Endothelial cell of umbilical vein (primary cell): ENCODE measurements at places on chromosomes 12 and 14. TPM values are rescaled to one million over a fixed set of nuclear protein-coding genes. Genes with fewer than 3 reads are reported as not detected.

Gene CYP27B1
- total RNA-seq, result 2.4 and 2.7 TPM in 2 replicates

Gene TMEM229B
- 0.28 TPM in 1 of 2 replicates, not detected in the other for total RNA-seq

Gene TTC6
- total RNA-seq, result 0.75 TPM in 1 of 2 replicates, not detected in the other

GRCh38 chr14:76806446-76806845 is 6.2 kb downstream of the ANGEL1 start:
- DNase-seq, result no peak

DNA sequence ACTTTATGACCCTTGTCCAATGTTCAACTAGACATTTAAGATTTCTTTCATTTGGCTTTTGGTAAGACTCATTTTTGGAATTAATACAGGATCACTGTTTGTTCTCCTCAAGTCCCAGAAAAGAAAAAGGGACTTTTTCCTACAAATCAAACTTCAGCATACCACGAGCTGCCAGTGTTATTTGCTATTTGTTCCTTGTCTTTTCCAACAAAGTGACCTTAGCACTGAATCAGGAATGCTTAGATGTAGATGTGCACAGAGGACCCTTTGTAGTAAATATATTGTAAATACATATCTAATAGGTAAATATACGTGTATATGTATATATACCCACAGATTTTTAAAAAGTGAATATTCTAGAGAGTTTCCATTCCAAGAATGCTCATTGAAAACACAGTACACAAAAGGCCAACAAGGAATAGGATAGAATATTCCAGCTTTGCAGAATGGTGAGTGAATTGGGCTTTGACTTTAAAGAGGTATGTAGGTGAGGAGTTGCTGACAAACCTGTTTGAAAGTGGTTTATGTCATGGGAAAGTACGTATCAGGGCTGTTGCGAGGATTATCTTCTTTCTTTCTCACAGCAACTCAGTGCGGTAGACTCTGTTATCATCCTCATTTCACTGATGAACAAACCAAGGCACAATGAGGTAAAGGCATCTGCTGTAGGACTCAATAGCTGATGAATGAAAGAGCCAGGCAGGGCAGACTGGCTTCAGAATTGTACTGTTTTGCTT is 65.0 kb downstream of the HMGA2 start:
- DNase-seq, result no peak

GRCh38 chr12:50246197-50246865 is 37.0 kb downstream of the LIMA1 start:
- DNase-seq, result no peak

- no peak for DNase-seq
Measured at GRCh38 chr12:109018296-109018695, 2.6 kb downstream of the SVOP start.

GRCh38 chr12:100128512-100128908 is 14.2 kb downstream of the BLTP3B start:
- DNase-seq, result peak; percentile 18

- DNase-seq, result no peak
Measured at GRCh38 chr12:93483151-93483807, 16.0 kb downstream of the MRPL42 start.

DNA sequence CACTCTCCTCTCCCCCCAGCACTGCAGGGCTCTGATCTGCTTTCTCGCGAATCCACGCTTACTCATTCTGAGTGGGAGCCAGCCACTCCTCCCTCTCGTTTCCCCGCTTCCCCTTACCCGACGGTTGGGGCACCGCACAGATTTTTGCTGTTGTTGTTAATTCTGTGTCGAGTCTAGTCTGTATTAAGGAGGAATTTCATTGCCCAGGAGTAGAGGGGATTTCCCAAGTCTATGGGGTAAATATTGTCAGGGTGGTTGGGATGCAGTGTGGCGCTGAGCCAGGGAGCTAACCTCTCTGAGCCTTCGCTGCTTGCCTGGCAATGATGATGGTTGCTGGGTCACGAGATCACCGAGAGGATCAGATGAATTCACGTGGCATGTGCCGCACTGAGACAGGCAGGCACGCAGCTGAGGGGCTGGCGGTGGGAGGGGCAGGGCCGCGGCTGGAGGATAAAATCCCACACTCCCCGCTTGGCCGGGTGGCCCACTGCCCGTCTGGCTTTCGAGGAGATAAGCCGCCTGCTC is 18.5 kb downstream of the NCOR2 start:
- peak; percentile 69 for DNase-seq

GRCh38 chr14:80215081-80215480 is 3.8 kb upstream of the DIO2 start:
- no peak for DNase-seq

- DNase-seq, result peak; percentile 5
Measured at GRCh38 chr12:123106640-123107359, 44.1 kb downstream of the PITPNM2 start.

DNA sequence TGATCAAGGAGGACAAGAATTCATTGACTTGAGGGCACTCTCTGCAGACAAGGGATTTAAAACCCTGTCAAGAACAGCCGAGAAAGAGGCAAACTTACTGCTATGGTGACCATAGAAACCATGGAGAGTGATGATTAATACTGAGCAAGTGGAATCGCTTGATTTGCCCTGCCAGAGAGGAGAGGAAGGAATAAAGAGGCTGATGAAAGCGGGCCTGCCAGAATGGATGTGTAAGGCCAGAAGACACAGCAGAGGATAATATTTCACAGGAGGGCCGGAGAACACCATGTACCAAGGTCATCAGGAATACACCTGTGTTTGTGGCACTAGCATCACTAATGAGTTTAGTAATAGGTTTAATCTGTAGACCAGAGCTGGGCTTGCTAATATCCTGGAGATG is 221.8 kb upstream of the DCN start:
- DNase-seq, result no peak

GRCh38 chr12:113482334-113482733 is 10.7 kb upstream of the LHX5 start:
- no peak for DNase-seq

GRCh38 chr12:94725375-94726168 is 75.2 kb upstream of the TMCC3 start:
- DNase-seq, result peak; percentile 71

Gene CD163L1
- 7.5 and 10.7 TPM in 2 replicates for total RNA-seq

- no peak for DNase-seq
Measured at GRCh38 chr12:4621511-4621910, 27.3 kb downstream of the AKAP3 start.

DNA sequence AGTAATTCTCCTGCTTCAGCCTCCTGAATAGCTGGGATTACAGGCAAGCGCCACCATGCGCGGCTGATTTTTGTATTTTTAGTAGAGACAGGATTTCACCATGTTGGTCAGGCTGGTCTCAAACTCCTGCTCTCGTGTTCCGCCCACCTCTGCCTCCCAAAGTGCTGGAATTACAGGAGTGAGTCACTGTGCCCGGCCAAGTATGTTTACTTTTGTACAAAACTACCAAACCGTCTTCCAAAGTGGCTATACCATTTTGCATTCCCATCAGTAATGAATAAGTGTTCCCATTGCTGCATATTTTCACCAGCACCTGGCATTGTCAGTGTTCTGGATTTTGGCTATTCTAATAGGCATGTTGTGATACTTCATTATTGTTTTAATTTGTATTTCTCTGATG is 8.4 kb upstream of the KRT6A start:
- no peak for DNase-seq

Gene DDX55
- 25.9 and 29.5 TPM in 2 replicates for total RNA-seq

DNA sequence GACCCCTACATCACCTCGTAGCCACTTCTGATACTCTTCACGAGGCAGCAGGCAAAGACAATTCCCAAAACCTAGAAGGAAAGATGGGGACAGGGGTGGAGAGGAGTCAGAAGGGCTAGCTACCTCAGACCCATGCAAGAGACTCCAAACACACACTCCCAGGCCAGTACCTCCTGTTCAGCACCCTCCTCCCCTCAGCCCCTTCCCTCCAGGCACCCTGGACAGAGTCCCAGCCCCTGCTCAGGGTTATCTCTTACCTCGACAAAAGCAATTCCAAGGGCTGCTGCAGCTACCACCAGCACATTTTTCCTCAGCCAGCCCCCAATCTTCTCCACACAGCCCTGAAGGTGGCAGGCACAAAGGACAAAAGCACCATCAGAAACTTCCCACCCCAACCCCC is 3.3 kb downstream of the CD63 start:
- no peak for DNase-seq

Gene GSC
- total RNA-seq, result not detected in 2 replicates

DNA sequence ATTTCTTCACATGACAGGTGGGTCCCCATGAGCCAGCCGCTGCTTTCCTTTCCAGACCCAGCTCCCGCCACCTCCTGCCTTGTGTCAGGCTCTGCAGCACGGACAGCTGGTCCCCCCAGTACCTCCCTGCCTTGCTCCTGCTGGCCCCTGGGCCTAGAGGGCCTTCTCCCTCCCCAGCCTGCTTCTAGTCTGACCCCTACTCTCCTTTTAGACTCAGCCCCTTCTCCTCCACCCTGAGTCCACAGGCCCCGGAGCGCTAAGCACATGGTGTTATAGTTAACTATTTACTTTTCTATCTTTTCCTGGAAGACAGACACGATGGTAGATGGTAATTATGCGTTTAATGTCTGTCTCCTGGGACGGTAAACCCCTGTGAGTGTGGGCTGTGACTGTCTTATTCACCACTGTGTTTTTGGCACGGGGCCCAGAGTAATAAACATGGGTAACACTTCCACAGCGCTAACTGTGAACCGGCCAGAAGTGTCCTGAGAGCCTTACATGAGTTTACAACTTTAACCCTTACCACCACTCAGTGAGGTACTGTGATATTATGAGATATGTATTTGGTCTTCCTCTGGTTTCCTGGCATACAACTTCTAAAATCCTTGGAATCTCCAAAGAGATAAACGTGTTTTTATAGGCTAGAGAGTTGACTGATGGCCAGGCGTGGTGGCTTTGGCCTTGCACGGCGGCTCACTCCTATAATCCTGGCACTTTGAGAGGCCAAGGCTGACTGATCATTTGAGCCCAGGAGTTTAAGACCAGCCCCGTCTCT is 41.2 kb downstream of the DGLUCY start:
- DNase-seq, result peak; percentile 88

Gene PPM1H
- total RNA-seq, result 4.9 and 7.2 TPM in 2 replicates
